Kasumi-1 (cell line): ENCODE measurements at places on chromosomes 11 and 22.

GRCh38 chr11:73493956-73494598 lies 103.8 kb downstream of the FAM168A start:
- no peak for DNase-seq

DNA sequence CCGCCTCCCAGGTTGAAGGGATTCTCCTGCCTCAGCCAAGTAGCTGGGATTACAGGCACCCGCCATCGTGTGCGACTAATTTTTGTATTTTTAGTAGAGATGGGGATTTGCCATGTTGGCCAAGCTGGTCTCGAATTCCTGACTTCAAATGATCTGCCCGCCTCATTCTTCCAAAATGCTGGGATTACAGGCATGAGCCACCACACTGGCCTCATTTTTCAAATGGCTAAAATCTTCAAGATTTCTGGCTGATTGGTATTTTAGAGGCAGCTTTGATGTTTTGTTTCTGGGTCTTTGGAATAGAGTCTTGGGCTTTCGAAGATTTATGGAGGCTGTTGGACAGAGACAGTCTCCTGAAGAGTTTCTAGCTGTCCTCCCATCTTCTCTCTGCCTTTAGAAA lies 5.8 kb upstream of the SLC3A2 start:
- DNase-seq = no peak

GRCh38 chr11:106156290-106156937 lies 79.0 kb downstream of the AASDHPPT start:
- DNase-seq = peak; percentile 38

- DNase-seq = no peak
These were observed 65.9 kb downstream of the MED15 start for GRCh38 chr22:20573176-20573832.

DNA sequence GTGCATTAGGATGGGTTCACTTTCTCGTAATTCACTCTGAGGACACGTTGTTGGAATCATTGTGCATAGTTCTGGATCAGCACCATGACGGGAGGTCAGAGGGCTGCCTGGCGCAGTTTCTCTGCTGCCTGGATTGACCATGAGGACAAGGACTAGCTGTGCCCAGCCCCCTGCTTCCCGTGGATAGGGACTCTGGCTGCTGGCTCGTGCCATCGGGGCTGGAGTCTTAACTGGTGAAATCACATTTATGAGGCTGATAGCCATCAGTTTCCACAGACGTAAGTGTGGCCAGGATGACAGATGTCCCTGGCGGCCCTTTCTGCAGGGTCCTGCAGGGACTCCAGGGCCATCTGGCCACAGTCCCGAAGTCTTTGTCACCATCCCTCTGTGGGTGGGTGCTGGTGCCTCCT lies 24.1 kb upstream of the GRAMD4 start:
- no peak for DNase-seq
